ENCODE measurements at places on chromosomes 1 and 21.

DNA sequence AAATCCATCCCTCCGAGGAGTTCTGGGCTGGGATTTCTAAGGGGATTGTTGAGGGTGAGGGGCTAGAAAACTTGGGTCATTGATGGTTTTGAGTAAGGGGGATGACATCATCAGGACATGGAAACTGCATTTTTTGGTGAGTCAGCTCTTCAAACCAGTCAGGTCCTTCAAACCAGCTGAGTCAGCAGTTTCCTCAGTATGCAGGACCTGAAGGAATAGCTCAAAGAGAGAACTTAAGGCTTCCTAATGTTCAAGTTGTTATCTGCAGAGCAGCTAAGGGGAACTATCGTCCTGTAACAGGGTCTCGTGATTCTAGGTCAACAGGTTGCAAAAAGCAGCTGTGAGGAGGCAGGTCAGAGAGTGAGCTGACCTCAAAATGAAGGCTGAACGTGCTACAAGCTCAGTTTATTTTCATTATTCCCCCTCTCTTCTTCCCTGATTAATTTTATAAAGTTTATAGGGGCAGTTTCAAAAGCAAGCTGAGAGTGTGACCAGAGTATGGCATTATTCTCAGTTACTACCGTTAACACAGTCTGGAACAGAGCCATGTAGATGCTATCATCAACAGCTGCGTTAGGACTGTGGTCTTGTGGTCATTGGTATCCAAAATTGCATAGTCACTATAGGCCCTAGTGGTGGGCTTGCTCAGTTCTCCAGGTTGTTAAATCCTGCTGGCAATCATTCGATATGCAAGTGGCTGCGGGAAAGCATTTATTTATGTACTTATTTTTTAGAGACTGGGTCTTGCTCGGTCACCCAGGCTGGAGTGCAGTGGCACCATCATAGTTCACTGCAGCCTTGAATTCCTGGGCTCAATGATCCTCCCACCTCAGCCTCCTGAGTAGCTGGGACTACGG lies 10.7 kb upstream of the SDC3 start:
- DNase-seq, result no peak

DNA sequence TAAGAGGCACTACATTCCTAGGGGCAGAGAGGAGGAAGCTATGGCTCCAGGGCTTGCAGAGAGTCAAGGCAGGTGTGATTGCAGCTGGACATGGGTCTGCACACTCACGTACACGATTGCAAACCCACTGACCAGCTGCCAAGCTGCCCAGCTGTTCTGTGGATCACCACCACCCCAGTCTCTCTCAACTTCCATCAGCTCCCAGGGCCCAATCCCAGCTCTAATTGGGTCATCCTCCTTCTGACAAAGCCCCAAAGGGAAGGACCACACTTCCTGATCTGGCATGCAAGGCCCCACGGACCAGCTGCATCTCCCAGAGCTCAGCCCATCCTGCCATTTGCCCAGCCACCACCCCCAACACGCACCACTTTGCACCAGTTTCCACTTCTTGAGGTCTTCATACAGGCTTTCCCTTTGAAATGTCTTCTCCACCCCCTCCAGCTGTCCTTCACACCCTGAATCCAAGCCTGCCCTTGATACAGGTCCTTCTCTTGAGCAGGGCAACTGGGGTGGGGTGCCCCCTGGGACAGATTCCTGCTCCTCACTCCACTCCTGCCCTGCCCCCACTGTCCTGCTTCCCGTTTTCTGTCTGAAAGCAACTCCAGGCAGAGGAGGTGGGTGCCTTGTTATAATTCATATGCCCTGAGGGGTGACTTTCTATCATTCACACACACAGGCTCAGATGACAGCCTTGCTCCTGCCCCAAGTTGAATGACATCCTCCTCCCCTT lies 179.4 kb upstream of the EDN2 start:
- DNase-seq, result no peak

DNA sequence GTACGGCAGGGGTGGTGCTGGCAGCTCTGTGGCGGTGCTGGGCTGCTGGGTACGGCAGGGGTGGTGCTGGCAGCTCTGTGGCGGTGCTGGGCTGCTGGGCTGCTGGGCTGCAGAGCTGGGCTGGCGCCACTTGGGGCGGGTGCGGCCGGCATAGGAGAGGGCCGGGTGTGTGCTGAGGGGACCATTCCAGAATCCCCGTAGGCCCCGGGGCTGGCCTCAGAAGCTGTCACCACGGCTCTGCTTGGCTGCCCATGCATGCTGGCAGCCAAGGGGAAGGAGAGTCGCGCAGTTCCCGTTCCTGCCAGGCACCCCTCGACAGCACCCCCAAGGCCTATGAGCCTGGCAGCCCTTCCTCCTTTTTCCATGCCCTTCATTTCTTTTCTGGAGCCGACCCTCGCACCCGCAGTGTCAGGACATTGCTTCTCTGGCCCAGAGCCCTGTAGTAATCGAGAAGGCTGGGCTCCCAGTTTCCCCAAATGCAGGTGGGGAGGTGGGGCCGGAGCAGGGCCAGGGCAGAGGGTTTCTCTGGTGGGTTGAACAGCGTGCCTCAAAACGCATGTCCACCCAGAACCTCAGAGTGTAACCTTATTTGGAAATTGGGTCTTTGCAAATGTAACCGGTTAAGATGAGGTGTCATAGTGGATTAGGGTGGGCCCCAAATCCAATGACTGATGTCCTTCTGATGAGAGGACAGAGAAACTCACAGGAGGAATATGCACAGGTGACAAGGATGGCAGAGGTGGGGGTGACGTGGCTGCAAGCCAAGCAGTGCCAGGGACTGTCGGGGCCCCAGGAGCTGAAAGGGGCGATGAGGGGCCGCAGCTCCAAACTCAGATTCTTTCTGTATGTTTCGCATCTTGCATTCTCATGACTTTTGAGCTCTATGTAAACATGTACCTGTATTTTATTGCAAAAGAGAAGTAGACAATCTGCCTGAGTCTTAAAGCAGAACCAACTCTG lies 71.0 kb upstream of the ACTRT2 start:
- DNase-seq, result no peak

DNA sequence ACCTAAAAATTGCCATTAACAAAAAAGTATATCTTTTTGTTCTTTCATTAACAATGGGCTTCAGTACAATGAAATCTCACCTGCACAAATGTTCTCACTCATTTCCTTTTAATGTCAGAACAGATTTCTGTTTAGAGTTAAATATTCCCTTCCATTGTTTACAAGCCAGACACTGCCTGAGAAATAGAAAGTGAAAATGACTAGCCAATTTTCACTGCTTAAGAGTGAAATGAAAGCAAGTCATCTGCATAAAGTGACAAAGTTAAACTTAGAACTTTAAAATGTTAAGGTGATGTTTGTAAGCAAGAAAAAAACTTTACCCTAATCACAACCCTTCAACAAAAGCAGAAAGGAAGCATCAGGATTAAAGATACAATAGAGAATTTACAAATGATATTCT lies 27.5 kb downstream of the COA6 start:
- peak; percentile 26 for DNase-seq

DNA sequence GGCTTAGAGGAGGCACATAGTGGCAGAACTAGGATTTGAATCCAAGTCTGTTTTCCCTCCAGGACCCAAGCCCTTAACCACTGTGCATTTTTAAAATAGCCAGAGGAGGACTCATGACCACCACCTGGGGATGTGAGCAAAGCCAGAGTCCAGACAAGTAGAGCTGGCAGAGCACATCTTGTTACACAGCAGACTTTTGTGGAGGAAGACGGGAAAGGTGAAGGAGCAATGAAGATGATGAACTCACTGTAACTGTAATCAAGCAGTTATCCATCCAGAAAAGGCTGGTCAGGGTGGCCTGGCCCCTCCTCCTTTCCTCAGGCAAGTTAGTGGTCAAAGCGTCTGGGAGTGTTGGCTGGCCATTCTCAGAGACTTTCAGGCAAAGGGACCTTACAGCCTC lies 50.9 kb downstream of the SLC44A3 start:
- DNase-seq, result no peak
